ENCODE measurements at places on chromosomes 12 and 14. TPM values are rescaled to one million over a fixed set of nuclear protein-coding genes. Genes with fewer than 3 reads are reported as not detected.

DNA sequence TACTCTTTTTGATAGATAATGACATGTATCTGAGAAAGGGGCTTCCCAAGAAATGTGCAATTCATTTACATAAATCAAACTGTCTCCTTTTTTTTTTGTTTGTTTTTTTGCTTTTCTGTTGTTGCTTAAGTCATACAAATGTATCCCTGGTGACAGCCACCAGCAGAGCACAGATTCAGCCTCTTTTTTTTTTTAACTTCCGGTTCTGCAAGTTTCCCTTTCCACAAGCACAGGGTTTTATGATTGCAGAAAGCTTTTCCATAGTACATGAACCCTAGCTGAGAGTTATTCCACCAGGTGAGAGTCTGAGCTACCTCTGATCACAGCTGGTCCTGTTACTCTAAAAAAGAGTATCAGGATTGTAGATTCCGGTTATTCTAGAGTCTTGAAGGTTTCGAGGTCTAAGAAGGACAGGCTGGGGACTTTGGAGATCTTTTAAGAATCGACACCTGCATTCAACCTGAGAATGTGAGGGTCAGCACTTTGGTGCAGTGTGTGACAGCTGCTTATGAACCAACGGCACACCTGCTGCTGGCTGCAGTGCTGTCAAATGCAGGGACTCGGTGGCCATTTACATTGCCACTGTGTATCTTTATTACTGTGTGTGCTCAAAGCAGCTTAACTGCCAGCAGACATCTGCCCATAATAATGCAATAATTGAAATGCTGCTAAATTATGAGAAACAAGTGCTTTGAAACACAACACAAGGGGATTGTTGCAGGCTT lies 551.7 kb downstream of the NRXN3 start:
- DNase-seq = no peak

DNA sequence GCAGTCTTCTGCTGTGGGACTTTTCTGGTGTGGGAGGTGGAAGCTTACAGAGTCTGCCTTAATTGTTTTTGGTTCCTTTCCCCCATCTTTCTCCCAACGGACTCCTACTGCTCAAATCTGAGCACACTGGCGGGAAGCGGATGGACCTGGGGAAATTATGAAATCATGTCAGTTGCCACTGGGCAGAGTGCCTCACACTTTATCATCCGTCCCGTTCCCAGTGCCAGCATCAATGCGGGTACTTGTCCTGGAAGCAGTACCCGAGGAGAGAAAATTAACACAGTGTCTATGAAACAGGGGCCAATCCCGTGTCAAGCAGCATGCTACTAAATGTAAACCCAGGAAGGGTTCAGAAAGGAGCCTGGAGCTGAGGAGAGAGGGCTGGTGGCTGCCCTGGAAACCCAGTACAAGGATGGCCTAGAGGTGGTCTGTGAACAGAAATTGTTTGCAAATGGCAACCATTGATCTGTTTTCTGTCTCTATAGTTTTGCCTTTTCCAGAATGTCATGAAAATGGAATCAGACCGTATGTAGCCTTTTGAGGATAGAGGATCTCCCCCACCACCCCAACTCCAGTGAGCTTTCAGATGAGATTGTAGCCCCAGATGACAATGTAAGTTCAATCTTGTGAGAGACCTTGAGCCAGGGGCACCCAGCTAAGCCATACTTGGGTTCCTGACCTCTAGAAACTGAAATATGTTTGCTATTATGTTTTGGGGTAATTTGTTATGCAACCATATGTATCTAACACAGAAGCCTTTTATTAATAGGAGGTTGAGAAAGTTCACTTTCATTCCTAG lies 908 bp upstream of the CDKL1 start:
- DNase-seq = no peak

DNA sequence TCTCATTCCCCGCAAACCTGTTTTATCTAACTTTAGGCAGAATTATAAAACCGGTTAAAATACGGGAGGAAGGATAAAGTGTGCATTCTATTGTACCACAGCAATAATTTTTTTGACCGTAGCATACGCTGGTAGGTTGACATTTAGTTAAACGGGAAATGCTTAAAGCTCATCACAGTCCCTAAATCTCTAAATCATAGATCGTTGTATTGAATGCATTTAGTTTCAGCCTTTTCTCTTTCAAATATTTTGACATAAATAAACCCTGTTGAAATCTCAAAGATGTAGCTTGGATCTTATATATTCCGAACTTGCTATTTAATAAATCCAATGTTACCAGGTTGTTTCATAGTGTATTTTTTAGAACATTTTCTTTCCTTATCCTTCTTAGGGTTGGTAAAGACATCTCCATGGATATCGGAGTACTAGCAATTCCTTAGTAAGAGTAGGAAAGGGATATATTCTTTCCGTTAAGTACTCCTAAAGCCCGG lies 798 bp downstream of the CLEC2B start:
- no peak for DNase-seq

- DNase-seq = peak; percentile 80
Measured at GRCh38 chr12:52992699-52993557, 13.3 kb upstream of the EIF4B start.

DNA sequence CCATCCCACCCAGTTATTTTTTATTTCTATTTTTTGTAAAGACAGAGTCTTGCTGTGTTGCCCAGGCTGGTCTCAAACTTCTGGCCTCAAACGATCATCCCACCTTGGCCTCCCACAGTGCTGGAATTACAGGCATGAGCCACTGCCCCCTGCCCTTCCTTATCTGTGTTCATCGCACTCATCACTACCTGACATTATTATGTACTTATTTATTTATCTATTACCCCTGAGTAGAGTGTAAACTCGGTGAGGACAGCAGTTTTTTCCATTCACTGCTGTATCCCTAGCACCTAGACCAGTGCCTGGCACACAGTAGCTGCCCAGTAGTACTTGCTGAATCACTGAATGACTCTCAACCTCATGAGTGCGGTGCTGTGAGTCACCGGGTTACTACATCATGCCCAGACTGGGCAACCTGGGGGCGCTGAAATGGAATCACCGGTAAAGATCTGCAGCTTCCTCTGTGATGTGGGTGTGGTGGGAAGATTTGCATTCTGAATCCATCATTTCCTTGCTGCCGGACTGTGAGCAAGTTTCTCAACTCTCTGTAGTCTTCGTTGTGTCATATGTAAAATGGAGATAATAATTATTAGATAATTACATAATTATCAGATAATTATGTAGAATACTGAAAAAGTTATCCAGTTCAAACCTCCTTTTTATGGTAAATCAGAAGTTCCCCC lies 81.9 kb upstream of the USP44 start:
- peak; percentile 87 for DNase-seq

PPP4R4 gene
- 5.5 TPM for total RNA-seq

RNASE1 gene
- total RNA-seq = 3.3 TPM

TAPBPL gene
- 0.54 TPM for total RNA-seq

Data from HCT116 (cell line).